ENCODE measurements at places on chromosomes 13 and 19.

DNA sequence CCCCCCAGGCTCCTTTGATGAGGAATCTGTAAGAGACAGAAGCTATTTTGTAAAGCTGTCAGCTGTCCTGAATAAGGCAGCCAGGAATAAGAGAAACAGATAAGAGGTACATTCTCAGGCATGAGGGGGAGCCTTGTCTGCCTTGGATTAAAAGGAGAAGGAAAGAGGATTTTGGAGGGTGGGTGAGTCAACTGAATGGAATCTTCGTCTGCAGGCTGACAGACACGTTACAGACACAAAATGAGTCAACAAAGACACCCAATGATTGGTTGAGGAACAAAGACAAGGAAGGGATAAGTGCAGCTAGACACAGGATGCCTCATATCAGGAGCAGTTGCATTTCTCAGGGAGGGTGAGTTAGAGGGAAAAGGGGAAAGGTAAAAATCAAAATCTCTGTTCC, 162.5 kb downstream of the OLFM4 start:
- DNase-seq: no peak

- no peak for DNase-seq
Measured at GRCh38 chr19:55188625-55189024, 8.5 kb upstream of the SYT5 start.

- DNase-seq: no peak
Measured at GRCh38 chr13:51997186-51997585, 14.1 kb downstream of the ATP7B start.

GRCh38 chr13:72316716-72317115, 410.7 kb downstream of the MZT1 start:
- DNase-seq: no peak

DNA sequence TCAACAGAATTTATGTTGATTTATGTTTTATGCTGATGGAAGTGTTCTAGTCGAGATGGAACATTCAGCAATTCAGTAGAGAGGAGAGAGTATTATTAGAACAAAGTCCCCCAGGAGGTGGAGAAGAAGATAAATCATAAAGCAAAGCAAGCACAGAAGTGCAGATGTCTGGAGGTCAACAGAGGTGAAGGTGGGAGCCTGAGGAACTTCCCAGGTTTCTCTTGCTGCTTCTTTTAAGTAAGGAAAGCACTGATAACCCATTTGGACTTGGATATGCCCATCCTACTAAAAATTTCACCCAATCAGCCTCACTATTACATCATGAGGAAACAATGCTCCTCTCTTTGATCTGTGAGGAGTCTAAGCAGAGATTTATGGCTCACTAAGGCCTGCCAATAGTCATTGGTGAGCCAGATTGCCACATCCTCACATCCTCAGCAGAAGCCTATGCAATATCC, 98.8 kb downstream of the EPSTI1 start:
- DNase-seq: no peak

DNA sequence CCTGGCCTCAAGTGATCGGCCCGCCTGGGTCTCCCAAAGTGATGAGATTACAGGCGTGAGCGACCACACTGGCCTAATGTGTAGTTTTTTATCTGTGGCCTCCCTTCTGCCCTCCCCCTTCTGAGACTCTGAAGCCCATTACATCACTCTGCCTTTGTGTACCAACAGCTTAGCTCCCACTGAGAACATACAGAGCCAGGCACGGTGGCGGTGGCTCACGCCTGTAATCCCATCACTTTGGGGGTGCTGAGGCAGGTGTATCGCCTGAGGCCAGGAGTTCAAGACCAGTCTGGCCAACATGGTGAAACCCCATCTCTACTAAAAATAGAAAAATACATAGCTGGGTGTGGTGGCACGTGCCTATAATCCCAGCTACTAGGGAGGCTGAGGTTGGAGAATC, 12.6 kb downstream of the NCR1 start:
- no peak for DNase-seq

GRCh38 chr13:95260031-95260525, 41.2 kb downstream of the ABCC4 start:
- DNase-seq: no peak

- no peak for DNase-seq
Measured at GRCh38 chr13:37410316-37410715, 188.3 kb downstream of the POSTN start.

DNA sequence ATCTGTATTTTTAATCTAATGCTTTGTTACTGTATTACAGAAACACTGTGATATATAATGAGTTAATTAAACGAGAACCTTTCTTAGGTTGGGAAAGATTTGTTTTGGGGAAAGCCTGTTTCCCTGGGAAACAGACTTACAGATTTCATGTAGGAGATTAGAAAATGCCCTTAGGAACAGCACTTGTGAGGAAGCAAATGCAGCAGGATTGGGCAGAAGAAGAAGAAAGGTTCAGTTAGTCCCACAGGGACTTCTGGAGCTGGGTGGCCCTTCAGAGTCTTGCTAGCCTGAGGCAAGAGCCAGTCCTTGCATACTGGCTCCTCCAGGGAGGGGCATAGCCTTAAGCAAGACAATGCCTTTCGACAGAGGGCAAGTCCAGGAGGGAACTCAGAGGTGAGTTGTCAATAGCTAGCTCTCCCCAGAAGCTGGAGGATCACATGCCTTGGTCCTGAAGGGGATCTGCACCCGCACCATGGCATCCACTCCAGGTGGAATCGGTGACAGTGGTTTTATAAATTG, 36.8 kb downstream of the N4BP2L1 start:
- DNase-seq: no peak

Measured in activated T-cell treated with anti-CD3 and anti-CD28 coated beads, Interleukin-2, amount 50 U/mL, for 48 hours (primary cell).